Epithelial cell of proximal tubule (primary cell): ENCODE measurements at places on chromosomes 7 and 10. TPM values are rescaled to one million over a fixed set of nuclear protein-coding genes. Genes with fewer than 3 reads are reported as not detected.

- DNase-seq, result no peak
These were observed 17.6 kb upstream of the AKR1C3 start for GRCh38 chr10:5076615-5077014.

DKK1 gene
- total RNA-seq, result 3.2 and 39.9 TPM in 2 replicates

- DNase-seq, result no peak
These were observed 30.6 kb upstream of the RHOBTB1 start for GRCh38 chr10:60974463-60975149.

TMEM225B gene
- 0.17 and 0.43 TPM in 2 replicates for total RNA-seq

GRCh38 chr7:67764289-67764688 lies 767.7 kb downstream of the TYW1 start:
- no peak for DNase-seq

- no peak for DNase-seq
These were observed 31.7 kb upstream of the CYP26C1 start for GRCh38 chr10:93028883-93029282.

GRCh38 chr10:44014644-44015250 lies 366.1 kb upstream of the ZNF32 start:
- no peak for DNase-seq

DNA sequence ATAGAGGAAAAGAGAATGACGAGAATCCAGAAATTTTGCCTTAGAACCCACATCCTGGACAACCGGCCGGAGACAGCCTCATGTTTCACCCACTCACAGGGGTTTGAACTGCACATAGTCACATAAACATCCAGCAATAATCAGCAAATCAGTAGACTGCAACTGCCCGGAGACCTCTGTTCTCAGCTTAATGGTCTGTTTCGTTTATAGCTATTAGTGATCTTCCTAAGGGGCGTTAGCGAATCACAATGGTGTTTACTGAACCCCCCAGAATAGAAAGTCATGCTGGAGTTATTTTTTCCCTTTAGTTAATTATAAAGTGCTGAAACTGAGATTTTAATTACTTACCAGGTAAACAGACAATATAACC lies 98.4 kb downstream of the SFMBT2 start:
- no peak for DNase-seq

SLC29A4 gene
- total RNA-seq, result 2.3 and 8.2 TPM in 2 replicates

- no peak for DNase-seq
These were observed 14.2 kb downstream of the VTI1A start for GRCh38 chr10:112461029-112461887.

MRLN gene
- not detected in 2 replicates for total RNA-seq

ACBD7 gene
- total RNA-seq, result 1.2 and 1.6 TPM in 2 replicates

GPNMB gene
- 10.6 and 10.9 TPM in 2 replicates for total RNA-seq

DNA sequence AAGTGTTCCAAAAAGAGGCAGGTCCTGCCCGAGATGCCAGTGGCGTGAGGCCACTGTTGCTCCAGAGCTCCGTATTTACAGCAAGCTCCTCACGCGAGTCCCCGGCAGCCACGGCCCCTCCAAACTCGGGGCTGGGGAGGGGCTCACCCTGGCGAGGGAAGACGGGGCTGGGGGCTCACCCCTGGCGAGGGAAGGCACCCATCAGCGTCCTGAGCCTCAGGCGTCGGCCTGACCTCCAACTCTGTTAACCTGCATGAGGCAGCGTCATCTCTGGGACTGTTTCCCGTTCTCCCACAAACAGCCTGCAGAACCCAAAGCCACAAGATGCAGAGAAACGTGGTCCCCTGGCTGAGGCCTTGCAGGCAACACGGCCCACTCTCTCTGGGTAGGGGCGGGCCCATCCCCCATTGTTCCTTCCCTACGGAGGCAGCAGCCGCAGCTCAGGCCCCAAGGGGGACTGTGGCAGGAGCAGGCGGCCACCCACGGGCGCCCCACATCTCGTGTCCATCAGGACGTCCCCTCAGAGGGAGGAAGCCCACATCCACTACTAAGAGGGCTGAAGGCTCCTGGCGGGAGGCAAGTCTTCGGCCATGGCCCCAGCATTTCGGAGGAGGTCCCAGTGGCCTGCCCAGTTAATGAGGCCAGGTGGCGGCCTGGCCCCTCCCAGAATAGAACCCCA lies 4.2 kb upstream of the ADGRA1 start:
- DNase-seq, result no peak

- no peak for DNase-seq
These were observed 222.0 kb downstream of the LRRN3 start for GRCh38 chr7:111312966-111313365.

GRCh38 chr7:31652063-31652326 lies 35.0 kb upstream of the PPP1R17 start:
- no peak for DNase-seq

DNA sequence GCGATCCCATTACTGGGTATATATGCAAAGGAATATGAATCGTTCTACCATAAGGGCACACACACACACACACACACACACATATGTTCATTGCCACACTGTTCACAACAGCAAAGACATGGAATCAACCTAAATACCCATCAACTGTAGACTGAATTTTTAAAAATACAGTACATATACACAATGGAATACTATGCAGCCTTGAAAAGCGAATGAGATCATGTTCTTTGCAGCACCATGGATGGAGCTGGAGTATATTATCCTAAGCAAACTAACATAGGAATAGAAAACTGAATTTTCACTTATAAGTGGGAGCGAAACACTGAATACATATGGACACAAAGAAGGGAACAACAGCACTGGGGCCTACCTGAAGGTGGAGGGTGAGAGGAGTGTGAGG lies 72.5 kb downstream of the MARCHF5 start:
- no peak for DNase-seq

COL1A2 gene
- total RNA-seq, result 1.0 and 10.9 TPM in 2 replicates

- DNase-seq, result peak; percentile 44
These were observed 348.2 kb upstream of the C7orf33 start for GRCh38 chr7:148242294-148242821.

GRCh38 chr10:42755028-42755451 lies 27.6 kb upstream of the BMS1 start:
- no peak for DNase-seq

DNA sequence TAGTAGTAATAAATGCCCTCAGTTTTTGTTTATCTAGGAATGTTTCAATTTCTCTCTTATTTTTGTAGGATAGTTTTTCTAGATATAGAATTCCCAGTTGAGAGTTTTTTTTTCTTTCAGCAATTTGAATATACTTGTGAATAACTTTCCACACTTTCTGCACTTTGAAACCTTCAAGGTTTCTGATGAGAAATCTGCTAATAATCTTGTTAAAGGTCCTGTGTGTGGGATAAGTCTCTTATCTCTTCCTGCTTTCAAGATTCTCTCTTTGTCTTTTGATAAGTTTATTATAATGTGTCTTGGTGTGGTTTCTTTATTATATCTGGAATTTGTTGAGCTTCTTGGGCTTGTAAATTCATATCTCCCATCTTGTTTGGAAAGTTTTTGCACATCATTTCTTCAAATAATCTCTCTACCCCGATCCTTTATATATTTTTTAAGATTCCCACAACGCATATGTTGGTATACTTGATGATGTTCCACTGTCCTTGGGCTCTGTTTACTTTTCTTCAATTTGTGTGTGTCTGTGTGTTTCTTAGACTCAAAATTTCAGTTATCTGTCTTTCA lies 103.5 kb downstream of the MKX start:
- DNase-seq, result no peak

DNA sequence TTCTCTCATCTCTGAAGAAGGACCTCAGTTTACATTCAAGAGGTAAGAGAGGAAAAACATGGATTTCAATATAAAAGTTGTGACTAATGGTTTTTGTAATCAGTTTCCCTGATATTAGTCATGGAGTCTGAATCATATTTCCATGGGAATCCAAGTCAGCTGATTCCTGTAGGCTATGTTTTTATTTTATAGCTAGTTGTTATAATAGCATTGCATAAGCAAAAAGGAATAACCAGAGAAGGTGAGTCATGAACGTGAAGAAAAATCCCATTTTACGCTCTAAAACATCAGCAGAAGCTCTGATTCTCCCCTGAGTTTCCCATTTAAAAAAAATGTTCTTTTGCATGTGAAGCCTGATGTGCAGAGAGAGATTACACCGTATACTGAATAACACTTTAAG lies 299.3 kb downstream of the SFMBT2 start:
- no peak for DNase-seq

FAM180A gene
- not detected in 2 replicates for total RNA-seq
